ENCODE measurements at places on chromosomes 4 and X.

- DNase-seq: no peak
Measured at GRCh38 chr4:121749225-121749624, 15.7 kb downstream of the SMIM43 start.

DNA sequence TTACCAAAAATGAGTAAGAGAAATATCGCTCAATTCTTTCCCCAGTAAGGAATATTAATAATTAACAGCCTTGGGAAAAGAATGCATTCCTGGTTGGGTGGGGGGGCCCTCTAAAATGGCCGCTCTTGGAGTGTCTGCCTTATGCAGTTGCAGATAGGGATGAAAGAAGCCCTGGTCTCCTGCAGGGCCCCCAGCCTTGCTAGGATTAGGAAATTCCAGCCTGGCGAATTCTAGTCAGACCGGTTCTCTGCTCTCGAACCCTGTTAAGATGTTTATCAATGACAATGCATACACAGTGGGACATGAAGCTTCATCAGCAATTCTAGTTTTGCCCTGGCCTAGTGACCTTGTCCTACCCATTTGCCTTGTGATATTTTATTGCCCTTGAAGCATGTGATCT is 1047.7 kb upstream of the GRID2 start:
- no peak for DNase-seq

- no peak for DNase-seq
Measured at GRCh38 chr4:153215921-153216320, 11.7 kb downstream of the TRIM2 start.

- no peak for DNase-seq
Measured at GRCh38 chr4:167238226-167238625, 3.9 kb upstream of the SPOCK3 start.

DNA sequence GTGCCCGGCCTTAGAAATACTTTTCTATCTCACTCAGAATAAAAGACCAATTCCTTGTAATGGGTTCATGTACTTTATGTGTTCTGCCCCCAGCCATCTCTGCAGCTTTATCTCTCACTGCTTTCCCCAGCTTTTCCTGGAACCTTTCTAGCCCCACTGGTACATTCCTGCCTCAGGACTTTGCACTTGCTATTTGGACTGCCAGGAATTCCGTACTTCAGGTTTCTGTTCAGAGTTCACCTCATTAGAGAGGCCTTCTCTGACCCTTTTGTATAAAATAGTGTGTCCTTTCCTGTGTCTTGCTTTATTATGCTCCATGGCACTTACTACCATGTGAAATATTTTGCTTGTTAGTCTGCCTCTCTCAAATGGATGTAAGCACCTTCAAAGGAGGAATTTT is 112.5 kb downstream of the PDLIM5 start:
- no peak for DNase-seq

DNA sequence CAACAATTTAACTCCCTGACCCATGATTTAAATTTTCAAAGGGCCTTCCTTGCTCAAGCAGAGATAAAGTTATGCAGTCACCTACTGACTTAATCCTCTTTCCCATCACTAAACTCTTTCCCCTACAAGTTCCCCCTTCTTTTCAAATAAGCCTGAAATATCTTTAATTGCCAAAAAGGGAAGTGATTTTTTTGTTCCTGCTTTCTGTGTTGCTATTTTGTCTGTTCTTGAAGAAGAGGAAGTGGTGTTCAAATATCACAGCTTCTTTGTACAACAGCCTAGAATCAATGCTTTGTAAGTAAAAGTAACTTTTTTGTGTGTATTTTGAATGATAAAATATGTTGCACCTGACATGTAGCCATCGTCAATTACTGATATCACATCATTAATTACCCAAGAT is 595.9 kb downstream of the CENPC start:
- DNase-seq: no peak

DNA sequence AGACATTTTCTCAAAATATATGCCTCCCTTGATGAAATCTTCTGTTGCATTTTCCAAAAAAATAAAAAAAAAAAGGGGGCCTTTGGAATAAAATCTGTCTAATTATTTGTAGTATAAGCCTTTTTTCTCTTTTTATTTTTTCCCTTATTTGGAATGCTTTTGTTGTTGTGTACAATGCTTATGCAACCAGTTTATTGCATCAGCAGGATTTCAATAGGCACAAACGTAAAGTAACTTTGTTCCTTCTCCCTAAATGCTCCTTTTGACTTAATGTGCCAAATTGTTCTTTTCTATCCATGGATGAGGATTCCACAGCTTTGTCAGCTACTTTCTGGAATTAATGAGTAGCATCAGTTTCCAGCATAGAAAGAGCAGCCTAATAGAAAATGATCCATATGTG is 59.6 kb upstream of the HPGD start:
- DNase-seq: no peak

GRCh38 chr4:74590476-74590875 is 145.5 kb downstream of the AREG start:
- no peak for DNase-seq

GRCh38 chr4:31929676-31930345 is 1209.6 kb downstream of the PCDH7 start:
- DNase-seq: no peak

GRCh38 chr4:31408121-31408520 is 688.0 kb downstream of the PCDH7 start:
- DNase-seq: no peak

- no peak for DNase-seq
Measured at GRCh38 chr4:288891-289290, 16.4 kb downstream of the ZNF732 start.

DNA sequence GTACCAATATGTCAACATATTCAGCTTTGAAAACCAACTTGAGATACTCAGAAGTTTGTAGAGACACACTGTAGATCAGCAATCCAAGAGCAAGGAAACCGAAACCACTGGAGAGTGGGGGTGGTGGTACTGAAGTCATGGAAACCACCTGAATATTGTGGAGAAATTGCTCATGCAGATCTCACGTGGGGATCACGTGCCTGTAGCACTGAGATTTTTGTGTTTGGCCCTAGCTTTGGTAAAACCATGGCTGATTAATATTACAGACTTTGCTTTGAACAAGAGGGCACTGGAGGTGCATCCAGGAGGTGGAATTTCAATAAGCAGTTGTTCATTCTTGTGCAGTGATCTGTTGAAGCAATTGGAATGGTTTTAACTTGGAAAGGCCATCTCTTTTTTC is 47.2 kb downstream of the GBA3 start:
- no peak for DNase-seq

- no peak for DNase-seq
Measured at GRCh38 chrX:49254639-49255038, 9.9 kb downstream of the FOXP3 start.

- no peak for DNase-seq
Measured at GRCh38 chr4:10086506-10087120, 30.0 kb downstream of the WDR1 start.

DNA sequence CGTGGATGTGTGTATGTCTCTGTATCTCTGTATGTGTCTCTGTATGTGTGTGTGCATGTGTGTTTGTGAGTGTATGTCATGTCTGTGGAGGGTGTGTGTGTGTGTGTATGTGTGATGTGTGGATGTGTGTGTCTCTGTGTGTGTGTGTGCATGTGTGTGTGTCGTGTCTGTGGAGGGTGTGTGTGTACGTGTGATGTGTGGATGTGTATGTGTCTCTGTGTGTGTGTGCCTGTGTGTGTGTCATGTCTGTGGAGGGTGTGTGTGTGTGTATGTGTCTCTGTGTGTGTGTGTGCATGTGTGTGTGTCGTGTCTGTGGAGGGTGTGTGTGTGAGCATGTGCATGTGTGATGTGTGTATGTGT is 51.6 kb upstream of the ADRA2C start:
- DNase-seq: no peak

- DNase-seq: no peak
Measured at GRCh38 chr4:15495621-15496020, 25.9 kb downstream of the CC2D2A start.

DNA sequence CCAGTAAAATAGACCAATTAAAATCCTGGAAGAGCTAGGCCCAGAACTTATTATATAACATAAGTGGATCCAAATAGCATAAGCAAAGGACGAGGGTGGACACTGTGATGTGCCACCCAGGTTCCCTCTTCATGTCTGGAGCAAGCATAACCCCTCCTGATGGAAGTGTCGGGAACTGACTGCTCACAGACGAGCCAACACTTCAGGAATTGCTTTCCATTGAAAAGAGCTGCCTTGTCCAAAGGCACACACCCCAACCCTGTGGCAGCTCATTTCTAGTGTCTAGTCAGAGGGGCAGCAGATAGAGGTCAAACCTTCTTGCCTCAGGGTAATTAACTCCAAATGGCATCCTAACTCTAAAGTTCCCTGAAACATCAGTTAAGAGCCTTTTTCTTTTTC is 15.3 kb downstream of the DDIT4L start:
- no peak for DNase-seq

GRCh38 chr4:38867478-38868058 is at the start of gene FAM114A1:
Gene FAM114A1 (plus strand): TSS chr4:38867806. CDS start chr4:38878079, 10,273 bp downstream.
- DNase-seq: peak; percentile 51

- DNase-seq: no peak
Measured at GRCh38 chrX:13015536-13016236, 28.7 kb downstream of the FAM9C start.

DNA sequence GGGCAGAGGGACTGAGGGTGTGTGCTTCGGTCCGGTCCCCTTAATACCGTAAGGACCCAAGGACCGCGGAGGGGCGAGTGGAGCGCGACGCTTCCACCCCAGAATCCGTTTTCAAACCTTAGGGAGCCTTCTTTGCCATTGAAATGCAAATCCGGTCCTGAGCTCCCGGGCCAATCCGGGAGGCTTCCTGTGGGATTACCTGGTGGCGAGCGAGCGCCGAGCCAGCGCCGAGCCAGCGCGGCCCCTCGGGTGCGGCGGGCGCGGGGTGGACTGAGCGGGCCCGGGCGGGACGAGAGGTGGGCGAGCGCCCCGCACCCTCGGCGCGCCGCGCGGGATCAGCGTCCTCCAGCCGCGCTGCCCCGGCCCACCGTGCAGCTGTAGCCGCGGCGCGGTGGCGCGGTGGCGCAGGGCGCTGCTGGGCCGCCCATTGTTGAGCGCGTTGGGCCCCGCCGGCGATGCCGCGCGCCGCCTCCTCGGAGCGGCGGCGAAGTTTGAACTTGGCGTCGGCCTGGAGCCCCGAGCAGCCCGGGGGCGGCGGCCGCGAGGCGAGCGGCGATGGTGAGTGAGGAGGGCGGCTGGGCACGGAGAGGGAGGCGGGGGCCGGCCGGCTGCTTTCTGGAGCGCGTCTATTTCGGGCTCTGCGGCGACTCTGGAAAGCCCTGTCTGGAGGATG is 208.7 kb downstream of the SOWAHB start:
- peak; percentile 38 for DNase-seq

GRCh38 chr4:9976781-9977180 is 44.5 kb downstream of the SLC2A9 start:
- no peak for DNase-seq

DNA sequence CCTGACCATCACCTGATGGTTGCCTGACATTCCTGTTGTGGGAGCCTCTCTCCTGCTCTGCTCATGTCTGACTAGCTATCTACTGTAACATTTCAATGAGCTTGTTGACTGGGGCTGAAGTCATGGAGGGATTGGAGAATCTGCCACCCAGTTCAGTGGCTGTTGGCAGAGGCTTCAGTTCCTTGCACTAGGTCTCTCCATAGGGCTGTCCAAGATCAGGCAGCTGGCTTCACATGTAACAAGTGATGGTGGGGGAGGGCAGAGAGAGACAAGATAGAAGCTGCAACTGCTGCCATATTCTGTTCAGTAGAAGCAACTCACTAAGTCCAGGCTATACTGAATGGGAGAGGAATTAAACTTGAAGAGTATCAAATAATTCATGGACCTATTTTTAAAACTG is 14.1 kb upstream of the CCNI start:
- DNase-seq: no peak

GRCh38 chr4:122050841-122051240 is 99.0 kb upstream of the TRPC3 start:
- no peak for DNase-seq

- no peak for DNase-seq
Measured at GRCh38 chr4:55955710-55956109, 7.0 kb downstream of the CEP135 start.

GRCh38 chrX:19602866-19603622 is 87.7 kb upstream of the MAP3K15 start:
- DNase-seq: no peak

- no peak for DNase-seq
Measured at GRCh38 chr4:1000686-1001260, 7.6 kb upstream of the SLC26A1 start.

DNA sequence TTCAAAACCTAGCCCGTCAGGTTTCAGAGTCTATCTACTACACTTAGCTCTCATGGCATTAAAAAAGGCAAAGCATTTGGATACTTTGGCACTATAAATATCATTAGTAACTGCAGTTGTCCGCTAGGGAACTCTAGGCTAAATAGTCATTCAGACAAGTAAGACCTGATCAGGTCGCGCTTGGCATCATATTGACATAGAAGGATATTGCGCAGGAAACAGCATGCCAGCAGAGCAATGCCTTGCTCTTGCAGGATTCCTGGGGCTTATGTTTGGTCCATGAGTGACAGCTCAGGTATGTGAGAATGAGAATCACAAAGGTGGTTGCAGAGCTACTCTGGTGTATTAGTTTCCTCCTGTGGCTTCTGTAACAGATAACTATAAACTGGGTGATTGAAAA is 62.7 kb downstream of the KDM6A start:
- no peak for DNase-seq

DNA sequence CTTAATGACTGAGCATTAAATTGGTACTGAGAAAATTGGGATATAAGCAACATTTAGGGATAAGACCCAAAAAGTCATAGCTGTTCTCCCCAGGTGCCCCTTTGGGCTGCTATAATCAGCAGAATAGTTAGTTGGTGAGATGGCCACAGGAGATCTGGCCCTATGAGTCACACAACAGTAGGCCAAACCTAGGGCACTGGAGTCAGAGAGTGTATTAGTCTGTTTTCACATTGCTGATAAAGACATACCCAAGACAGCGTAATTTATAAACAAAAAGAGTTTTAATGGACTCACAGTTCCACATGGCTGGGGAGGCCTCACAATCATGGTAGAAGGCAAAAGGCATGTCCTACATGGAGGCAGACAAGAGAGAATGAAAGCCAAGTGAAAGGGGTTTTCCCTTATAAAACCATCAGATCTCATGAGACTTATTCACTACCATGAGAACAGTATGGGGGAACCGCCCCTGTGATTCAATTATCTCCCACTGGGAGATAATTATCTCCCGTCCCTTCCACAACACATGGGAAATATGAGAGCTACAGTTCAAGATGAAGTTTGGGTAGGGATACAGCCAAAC is 338.3 kb upstream of the NR3C2 start:
- DNase-seq: no peak

DNA sequence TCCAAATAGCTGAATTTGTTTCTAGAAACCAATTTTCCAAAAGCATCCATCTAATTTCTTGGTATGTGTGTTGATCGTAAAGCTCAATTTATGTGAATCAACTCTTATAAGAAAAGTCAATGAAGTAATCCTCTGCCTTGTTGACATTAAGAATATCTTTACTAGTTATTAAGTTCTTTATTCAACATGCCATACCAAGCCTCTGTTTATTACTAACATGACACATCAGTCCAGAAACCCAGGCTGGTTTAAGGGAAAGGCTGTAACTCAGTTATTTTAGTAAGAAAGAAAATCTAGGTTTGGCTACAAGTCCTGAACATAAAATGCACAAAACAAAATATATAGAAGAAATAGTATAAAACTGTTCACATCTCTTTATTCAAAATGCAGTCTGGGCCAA is 48.0 kb downstream of the KLHL34 start:
- no peak for DNase-seq
